Activated naive CD8-positive, alpha-beta T cell treated with anti-CD3 and anti-CD28 coated beads, Interleukin-2, amount 50 U/mL, for 16 hours (primary cell): ENCODE measurements at places on chromosomes 1 and 21.

DNA sequence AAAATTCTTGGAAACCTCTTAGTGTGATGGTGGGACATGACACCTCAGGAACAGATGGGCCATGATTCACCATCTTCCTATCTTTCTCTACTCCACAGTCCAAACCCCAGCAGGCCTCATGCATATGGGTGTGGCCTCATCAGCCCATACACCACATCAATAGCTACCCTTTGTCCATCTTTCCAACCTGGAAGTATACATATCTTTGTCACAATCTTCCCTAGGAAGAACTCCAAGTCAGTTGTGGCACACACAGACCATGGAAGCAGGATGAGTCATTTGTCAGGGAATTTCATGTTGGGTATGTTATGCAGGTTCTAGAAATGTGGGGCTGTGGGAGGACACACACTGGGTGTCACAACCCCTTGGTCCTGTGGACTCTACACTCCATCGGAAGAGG is 30.5 kb upstream of the CLCA4 start:
- no peak for DNase-seq

GRCh38 chr1:85118751-85119150 is 70.5 kb upstream of the MCOLN3 start:
- no peak for DNase-seq

DNA sequence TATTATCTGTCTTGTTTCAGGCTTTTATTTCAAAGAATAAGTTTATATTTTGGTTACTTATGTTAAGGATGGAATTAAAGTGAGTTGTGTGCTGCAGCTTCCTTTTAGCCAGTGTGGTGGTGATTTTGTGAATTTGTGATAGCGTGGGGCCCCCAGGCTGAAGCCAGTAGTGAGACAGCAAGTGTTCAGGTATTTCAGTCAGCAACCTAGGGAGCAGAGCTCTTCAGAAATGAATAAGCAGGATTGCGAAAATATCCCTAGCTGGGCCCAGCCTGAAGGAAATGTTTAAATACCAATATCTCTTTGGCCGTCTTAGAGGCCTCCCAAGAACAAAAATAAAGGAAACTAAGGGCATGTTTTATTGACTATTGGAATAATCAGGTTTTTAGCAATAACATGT is 150.8 kb upstream of the C1orf105 start:
- DNase-seq: no peak

DNA sequence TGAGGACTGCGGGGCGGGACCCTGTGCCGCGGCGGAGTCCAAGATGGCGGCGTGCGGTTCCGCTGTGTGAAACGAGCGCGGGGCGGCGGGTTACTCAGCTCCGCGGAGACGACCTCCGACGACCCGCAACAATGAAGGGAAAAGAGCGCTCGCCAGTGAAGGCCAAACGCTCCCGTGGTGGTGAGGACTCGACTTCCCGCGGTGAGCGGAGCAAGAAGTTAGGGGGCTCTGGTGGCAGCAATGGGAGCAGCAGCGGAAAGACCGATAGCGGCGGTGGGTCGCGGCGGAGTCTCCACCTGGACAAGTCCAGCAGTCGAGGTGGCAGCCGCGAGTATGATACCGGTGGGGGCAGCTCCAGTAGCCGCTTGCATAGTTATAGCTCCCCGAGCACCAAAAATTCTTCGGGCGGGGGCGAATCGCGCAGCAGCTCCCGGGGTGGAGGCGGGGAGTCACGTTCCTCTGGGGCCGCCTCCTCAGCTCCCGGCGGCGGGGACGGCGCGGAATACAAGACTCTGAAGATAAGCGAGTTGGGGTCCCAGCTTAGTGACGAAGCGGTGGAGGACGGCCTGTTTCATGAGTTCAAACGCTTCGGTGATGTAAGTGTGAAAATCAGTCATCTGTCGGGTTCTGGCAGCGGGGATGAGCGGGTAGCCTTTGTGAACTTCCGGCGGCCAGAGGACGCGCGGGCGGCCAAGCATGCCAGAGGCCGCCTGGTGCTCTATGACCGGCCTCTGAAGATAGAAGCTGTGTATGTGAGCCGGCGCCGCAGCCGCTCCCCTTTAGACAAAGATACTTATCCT is 430 bp downstream of the RBM15 start:
- DNase-seq: peak; percentile 12

- no peak for DNase-seq
These were observed 1198.9 kb downstream of the PLA2G4A start for GRCh38 chr1:188027613-188028012.
